Aorta (tissue), 5 donors: ENCODE measurements at places on chromosomes 6 and 20. TPM values are rescaled to one million over a fixed set of nuclear protein-coding genes. Genes with fewer than 3 reads are reported as not detected.

The WDR46 gene
- total RNA-seq: 40.6 TPM

The STMND1 gene
- not detected for total RNA-seq

The FOXS1 gene
- 10.0 TPM for total RNA-seq

The KHDC1L gene
- 0.66 TPM for total RNA-seq

The SYS1 gene
- total RNA-seq: 20.3 TPM

The LY86 gene
- 2.6 TPM for total RNA-seq

The SOX18 gene
- total RNA-seq: 186 TPM

The GNRH2 gene
- not detected for total RNA-seq
